Omental fat pad (tissue), 4 donors: ENCODE measurements at places on chromosomes 13 and 19.

GRCh38 chr19:46356149-46357055 is 9.5 kb downstream of the PPP5C start:
- no peak for DNase-seq

DNA sequence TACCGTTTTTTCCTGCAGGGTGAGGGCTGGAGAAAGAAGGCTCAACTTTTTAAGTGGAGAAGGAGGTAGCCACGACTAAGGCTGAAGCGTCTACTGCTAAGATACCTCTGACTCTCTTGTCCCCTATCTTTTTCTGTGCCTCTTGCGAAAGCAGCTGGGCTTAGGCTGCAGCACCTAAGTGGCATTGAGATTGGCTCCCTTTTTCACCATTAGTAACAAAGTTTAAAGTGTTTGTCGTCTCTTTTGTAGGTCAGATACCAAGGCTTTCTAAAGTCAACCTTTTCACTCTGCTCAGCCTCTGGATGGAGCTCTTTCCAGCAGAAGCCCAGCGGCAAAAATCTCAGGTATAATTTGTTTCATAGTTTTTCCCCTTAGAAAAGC is 887 bp downstream of the CDADC1 start:
- DNase-seq, result no peak

- no peak for DNase-seq
These were observed 112.5 kb downstream of the ESD start for GRCh38 chr13:46684287-46685001.

GRCh38 chr13:25864116-25864515 is 187.7 kb downstream of the SHISA2 start:
- no peak for DNase-seq

DNA sequence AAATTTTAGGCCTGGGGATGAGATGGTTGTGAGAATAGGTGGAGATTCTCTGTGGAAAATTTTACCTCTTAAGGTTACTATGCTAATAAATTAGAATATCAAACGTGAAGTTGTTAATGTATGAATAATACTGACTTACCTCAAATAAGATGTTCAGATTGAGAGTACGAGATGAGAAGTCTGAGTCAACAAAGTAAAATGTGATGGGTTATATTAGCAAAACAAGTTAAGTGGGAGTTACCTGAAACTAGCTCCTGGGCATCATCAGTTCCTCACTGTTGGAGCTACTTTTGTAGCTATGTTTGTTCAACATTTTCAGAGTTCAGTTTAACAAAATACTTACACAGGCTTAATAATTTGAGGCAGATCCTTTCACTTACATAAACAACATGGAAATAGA is 108.6 kb downstream of the PIBF1 start:
- DNase-seq, result no peak

DNA sequence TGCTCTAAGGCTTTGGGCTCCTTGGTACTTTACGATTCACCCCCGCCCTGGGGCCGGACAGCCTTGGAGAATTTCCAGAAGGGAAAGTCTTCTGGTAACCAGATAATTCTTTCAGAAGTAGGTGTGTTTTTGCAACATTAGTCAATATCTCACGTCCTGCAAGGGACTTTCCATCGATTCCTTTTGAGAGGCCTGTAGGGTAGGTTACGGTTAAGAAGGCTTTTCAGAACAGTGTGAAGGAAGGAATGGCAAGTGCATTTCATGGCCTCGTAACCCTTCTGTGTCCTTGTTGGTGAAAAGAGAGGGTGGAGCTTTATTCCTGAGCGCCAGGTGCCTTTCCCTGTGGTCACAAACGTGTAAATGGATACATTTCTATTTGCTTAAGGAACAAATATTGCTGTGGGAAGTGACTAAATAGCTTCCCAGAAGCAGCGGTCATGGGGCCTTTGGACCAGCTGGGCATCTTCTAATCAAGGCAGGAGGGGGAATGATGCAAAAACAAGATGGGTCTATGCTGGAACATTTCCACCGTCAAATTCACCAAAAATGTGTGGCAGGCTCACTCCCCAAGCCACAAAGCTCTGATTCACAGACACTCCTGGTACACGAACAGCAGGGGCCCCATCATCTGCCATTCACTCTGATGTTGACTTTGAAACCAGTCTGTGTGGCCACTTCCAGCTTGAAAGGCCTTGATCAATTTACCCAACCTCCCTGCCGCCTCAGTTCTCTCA is 99.2 kb downstream of the ANKRD10 start:
- DNase-seq, result no peak

GRCh38 chr19:45484273-45484945 is 12.4 kb downstream of the RTN2 start:
- no peak for DNase-seq

- no peak for DNase-seq
These were observed 126.0 kb downstream of the RAP2A start for GRCh38 chr13:97559981-97560380.

DNA sequence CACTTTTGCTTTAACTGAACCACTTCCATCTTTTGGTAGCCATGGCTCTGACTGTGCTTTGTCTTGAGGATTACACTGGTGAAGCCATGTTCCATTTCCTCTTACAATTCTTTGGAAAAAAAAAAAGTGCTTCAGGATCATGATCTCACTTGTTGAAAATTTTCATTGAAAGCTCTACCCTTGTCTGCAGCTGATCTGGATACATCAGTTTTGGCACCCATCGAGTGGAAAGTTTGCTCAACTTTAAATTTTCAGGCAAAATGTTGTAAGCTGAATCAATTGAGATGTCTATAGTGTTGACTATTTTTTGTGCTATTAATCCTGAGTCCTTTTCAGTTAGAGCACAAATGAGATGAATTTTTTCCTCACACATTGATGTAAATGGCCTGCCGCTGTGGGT is 48.3 kb upstream of the RFXAP start:
- DNase-seq, result no peak

DNA sequence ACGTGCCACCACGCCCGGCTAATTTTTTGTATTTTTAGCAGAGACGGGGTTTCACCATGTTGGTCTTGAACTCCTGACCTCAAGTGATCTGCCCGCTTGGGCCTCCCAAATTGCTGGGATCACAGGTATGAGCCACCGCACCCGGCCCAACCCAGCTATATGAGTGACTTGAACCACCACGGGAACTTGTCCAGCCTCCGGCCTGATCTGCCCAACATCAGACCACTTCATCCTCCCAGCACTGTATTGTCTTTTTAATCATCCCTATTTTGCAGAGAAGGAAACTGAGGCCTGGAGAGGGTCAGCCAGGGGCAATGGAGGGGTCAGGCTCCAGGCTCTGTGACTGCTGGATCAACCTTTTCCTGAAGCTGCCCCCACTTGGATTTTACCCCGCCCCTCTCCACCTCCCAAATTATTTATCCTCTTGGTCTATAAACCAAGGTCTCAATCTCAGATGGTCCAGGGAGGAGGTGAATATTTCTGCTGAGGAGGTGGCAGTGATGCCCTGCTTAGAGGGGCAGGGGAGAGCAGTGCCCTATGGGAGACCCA is 893 bp upstream of the PLIN3 start:
- DNase-seq, result no peak

DNA sequence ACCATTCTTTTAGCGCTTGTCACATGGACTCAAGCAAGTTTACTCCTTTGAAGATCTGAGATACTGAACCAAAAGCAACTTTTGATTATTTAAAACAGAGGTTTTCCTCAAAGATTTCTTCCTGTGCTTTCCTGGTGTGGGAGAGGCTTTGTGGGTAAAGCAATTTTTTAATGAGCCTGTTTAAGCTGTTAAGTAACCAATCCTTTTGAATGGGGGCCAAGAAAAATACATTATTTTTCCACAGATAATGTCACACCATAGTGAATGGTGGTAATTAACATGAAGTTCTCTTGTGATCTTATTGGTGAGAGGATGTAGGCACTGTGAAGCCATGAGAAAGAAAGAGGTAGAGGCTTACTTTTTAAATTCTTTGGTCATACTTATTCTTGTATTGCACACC is 55.8 kb upstream of the OBI1 start:
- DNase-seq, result no peak

DNA sequence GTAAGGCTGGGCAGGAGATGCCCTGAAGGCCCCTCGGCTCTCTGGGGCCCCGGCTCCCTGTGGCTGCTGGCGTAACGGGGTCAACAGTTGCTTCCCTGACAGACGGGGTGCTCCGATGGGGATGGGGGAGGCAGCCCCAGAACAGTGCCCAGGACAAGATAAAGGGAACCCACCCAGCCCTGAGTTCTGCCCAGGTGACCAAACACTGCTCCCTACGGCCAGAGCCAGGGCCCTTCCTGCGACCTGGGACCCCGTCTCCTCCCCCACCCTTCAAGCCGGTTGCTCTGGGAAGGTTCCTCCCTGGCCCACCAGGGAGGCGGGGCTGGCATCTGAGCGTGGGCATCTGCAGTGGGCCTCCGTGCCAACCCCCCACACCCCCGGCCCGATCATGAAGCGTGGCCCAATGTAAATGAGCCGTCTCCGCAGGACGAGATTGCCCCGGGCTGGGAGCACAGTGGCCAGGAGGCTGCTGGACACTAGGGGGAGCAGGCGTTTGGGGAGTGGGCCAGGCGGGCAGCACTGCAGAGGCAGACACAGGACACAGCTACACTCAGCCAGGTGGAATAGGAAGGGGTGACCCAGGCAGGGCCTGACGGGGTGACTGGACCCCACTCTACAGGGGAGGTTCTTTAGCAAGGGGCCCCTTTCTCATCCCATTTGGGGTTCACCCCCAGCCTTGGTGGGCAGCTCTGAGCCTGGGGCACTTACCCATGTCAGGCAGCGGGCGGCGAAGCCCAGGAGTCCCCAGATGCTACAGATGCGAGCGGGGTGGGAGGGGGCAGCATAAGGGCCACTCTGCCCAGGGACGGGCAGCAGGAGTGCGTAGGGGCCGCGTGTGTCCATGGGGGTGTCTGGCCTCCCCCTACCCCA is 1.2 kb upstream of the NKPD1 start:
- DNase-seq, result no peak

DNA sequence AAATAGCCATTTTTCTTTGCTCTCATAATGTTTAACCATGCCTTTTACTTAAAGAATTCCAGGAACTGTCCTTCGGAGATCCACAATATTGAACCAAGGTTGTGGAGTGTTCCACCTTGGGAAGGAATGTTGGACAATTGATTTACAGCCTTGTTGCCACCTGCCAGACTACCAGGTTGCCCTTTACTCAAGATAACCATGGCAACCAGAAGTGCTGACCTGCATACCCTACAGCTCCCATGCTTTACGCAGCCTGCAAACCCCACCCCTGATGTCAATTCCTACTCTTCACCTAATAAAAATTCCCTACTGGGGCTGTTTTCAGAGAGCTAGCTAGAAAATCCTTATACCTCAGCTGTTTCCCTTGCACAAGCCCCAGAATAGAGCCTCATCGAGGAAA is 151.0 kb upstream of the RXFP2 start:
- no peak for DNase-seq

DNA sequence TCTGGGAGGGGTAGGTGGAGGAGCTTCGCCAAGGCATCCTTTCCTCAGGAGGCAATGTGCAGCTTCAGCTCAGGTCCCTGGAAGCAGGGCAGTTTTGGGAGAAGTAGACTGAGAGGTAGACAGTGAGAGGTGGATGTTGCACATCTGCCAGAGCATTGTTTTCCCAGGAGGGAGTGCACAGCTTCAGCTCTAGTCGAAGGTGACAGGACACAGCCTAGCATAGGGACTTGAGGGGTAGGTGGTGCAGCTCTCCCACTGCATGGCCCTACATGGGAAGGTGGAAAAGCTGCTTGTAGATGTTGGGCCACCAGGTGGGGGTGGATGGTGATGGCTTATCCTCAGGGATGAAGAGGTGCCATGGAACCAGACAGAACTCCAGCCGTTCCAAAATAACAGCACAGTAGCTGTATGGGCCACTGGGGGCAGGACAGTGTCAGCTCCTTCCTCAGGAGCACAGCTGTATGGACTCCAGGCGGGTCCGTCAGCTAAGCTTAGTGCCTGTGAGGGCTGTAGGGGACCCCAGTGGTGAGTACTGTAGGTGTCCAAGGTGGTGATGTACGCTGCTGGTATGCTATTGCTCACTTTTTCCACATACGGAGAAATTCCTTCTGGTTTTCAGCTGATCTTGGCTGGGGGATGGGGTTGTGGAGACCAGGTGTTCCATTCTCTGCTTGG is 17.4 kb upstream of the ZNF543 start:
- DNase-seq, result no peak
